ENCODE measurements at places on chromosomes 2 and 18. TPM values are rescaled to one million over a fixed set of nuclear protein-coding genes. Genes with fewer than 3 reads are reported as not detected.

DNA sequence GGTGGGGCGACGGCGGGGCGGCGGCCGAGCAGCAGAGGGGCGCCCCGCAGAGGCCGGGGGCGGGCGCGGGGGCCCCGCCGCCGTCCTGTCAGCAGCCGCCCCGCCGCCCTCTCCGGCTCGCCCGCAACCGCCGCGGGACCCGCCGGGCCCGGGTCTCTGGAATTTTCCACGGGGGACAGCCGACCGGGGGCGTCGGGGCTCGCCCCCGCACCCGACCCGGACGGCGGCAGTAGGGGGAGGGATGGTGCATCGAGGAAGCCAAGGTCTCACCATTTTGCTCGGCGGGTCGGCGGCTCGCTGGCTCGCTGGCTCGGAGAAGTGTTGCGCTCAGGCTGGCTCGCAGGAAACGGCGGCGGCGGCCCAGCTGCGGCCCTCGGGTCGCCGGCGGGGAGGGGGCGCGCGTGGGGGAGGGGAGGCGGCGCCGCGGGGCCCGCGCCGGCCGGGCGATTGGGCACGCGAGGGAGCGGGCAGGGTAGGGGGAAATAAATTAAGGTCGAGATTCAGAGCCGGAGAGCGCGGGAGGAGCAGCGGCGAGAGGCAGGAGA is 405 bp downstream of the PPP3R1 start:
- peak; percentile 74 for DNase-seq

GRCh38 chr2:204370172-204370718 is 175.0 kb upstream of the PARD3B start:
- no peak for DNase-seq

DNA sequence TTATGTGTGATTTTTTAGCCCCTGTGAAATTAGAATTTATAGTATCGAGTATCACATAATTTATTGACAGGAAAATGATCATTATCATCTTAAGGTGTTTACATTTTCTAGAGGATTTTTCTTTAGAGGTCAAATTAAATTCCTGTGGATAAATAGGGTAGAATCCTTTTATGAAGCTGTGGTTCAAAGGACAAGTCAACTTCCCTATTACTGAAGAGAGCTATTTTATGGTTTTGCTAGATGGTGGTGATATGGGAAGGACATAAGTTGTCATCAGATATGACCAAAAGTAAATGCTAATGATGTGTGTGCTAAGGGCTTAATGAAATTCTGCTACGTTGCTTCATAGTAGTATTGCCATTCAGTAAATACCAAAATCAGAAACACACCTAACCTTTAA is 80.1 kb downstream of the EML4 start:
- no peak for DNase-seq

DNA sequence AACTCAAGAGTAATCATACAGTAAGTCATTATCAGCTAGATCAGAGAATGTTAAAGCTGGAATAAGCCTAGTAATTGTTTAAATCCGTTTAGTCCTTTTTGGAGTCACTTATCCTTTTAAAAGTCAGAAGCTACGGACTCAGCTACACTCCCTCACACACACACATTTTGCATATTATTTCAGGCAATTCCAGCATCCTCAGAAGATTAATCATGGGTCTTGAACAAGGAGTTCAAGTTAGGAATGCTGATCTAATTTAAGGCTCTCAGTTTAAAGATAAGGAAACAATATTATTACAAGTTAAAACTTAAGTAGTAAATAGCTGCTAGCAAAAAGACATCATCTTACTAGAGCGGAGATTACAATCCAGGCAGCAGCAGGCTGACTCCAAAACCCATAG is 74.3 kb downstream of the GTF3C3 start:
- DNase-seq = no peak

The UGT1A8 gene
- not detected for total RNA-seq

- DNase-seq = no peak
Observed at GRCh38 chr18:77481541-77481940, 231.9 kb downstream of the GALR1 start.

DNA sequence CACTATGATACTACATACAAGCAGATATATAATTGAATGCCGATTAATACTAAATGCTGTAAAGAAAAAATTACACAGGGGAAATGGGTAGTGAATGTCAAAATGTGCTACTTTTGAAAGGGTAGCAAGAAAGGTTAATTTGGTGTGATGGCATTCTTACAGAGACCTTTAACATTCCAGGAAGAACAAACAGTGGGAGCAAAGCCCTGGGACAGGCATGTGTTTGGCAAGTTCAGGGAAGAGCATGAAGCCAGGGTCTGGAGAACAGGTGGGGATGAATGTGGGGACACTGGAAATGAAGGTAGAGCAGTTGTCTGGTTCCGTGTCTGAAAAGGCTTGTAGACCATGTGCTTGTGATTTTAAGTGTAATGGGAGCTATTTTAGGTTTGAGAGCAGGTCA is 82.2 kb upstream of the CYTIP start:
- no peak for DNase-seq

The CFAP53 gene
- total RNA-seq = 0.68 TPM

The SPR gene
- 0.80 TPM for total RNA-seq

DNA sequence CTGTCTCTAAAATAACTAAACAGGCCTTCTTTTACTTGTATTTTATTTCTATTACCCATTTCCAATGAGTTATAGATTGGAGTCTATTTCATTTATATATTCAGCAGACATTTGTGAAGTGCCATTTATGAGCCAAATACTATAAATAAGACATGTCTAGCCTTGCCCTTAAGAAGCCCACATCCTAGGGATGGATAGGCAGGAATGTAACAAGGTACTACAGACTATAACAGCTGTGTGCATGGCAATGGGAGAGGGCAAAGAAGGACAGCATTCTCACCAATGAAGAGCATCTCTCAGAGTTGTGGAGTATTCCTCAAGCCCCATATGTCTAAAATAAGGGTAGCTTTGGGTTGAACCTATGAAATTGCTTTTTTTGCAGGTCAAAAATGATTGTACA is 161.9 kb upstream of the RASGRP3 start:
- no peak for DNase-seq

DNA sequence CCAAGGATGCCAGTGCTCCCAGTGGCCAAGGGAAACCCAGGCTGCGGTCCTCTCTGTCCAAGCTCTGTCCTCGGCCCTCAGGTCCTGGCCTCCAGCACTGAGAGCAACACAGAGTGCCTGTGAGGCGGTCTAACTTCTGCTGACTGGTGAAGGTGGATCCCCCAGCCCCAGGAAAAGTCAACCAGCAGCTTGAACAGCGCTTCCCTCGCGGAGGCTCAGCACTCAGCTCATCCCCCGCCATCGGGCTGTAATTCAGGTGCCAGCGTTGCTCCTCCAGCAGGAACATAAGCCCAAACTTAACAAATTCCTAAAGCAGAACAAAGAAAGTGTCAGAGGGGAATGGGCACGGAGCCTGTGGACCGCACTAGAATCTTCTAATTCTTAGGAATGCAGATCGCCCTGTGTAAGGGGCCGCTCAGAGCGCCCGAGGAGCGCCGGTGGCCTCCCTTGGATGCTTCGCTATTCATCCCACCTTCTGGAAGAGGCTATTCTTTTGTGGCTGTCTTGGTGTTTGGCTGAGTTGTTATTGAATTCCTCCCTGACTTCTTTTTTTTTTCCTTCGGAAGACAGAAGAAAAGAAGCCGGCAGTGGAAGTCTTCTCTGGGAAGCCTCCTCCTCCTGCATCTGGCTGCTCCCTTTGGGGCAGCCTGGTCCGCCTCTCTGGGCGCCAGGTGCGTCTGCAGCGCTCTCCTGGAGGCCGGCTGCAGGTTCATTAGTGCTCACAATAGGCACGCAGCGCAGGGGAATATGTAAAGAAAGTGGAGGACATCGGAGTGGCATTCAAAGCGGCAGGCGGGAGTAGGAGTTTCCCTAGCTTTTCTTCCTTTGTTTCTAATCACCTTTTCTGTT is 905.6 kb downstream of the TSN start:
- no peak for DNase-seq

DNA sequence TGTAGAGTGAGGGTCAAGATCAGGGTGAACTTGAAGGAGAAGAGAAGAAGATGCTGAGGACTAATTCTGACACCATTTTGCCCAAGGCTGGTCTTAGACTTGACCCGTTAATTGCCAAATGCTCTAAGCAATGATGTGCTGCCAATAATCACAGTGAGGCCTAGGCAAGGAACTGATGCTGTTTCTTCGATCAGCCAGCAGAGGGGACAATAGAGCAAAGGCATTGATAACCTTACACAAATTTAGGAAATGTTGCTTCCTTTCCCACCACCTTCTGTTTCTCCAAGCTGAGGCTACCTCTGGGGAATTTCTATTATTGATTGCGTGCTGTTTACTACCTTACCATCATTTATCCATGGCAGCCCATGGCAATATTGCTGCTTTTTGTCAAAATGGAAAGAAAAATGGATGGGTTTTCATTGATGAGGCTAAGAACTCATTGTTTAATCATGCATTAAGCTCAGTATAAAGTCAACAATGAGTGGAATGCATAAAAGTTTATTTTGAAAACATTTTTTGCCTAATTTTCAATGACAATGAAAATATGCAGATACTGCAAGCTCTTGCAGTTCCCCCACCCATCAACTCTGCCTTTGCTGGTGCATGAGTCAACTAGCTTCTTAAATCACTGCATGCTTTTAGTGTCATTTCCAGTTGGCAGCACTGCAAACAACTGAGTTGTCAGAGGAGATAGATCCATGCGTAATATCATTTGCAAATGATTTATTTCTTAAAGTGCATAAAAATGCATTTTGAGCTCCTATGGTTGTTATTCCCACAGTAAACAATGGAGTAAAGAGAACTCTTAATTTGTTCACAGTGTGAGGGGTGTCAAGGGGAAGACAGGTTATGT is 116.4 kb upstream of the NYAP2 start:
- DNase-seq = no peak

The SCTR gene
- total RNA-seq = not detected

The PDCL3 gene
- total RNA-seq = 22.0 TPM

DNA sequence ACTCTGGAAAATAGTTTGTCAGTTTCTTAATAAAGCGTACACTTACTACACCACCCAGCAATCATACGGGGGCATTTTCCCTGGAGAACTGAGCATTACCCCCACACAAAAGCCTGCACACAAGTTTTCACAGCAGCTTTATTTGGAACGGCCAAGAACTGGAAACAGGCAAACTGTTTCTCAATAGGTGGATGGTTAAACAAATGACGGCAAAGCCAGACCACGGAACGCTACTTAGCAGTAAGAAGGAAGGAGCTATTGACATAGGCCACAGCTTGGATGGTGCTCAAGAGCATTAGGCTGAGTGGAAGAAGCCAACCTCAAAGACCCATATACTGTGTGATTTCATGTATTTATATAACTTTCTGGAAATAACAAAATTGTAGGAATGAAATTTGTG is 9.0 kb downstream of the MALL start:
- DNase-seq = no peak

The VIL1 gene
- total RNA-seq = not detected

The SANBR gene
- 7.0 TPM for total RNA-seq

DNA sequence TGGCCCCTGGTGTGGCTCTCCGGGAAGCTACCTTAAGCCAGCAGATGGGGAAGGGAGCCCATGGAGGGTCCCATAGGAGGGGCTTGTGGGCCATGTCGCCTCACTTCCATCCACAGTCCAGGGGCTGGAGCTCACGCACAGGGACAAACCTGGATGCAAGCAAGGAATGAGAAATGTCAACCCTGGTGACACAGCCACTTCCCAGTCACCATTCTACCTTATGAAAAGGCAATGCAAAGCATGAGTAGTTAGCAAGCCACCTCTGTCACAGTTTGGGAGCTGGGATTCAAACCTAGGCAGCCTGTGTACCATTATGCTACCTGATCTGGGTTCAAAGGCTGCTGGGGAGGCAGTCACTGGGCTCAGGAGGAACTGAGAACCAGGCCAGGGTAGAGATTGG is 170.0 kb upstream of the KLHL29 start:
- DNase-seq = no peak

- no peak for DNase-seq
Observed at GRCh38 chr2:108228537-108228936, 11.2 kb upstream of the SULT1C3 start.
